ENCODE measurements at places on chromosomes 3 and 15. TPM values are rescaled to one million over a fixed set of nuclear protein-coding genes. Genes with fewer than 3 reads are reported as not detected.

The RLBP1 gene
- total RNA-seq: not detected

The PAK6 gene
- total RNA-seq: not detected

The MCF2L2 gene
- total RNA-seq: not detected

The BNC1 gene
- total RNA-seq: 0.27 TPM

The CYP8B1 gene
- not detected for total RNA-seq

The KPNA1 gene
- total RNA-seq: 47.3 TPM

The OR5H15 gene
- not detected for total RNA-seq

The ZNF860 gene
- total RNA-seq: 1.2 TPM

The MKRN3 gene
- total RNA-seq: 0.65 TPM

The TRAT1 gene
- not detected for total RNA-seq

The KBTBD13 gene
- not detected for total RNA-seq

The CPN2 gene
- total RNA-seq: not detected

The TTC14 gene
- total RNA-seq: 43.5 TPM

The GPR62 gene
- not detected for total RNA-seq

The EPHB3 gene
- total RNA-seq: 4.7 TPM

- DNase-seq: no peak
Measured at GRCh38 chr3:143595456-143596077, 252.7 kb downstream of the SLC9A9 start.

DNA sequence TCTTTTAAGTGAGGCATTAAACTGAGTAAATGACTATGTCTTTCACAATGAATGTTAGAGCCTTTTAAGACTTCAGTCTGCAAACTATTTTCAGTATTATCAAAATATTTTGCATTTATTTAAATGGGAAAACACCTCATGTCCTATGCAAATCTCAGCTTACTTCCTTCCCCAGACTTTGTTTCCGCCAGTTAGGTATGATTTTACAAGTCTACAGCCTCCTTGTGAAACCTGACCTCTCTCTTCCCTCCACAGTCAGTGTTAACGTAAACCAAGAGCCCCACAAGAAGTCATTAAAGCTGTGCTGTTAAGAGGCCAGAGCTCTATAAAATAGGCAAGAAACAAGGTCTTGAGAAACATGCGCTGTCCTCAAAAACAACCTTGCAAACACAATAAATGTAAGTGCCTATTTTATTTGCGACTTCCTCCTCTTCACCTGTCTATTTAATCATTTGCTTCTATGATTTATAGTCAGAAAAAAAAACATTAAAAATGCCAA, 48.3 kb downstream of the PRTG start:
- DNase-seq: no peak

GRCh38 chr3:147361454-147362420, 44.6 kb downstream of the ZIC4 start:
- no peak for DNase-seq

DNA sequence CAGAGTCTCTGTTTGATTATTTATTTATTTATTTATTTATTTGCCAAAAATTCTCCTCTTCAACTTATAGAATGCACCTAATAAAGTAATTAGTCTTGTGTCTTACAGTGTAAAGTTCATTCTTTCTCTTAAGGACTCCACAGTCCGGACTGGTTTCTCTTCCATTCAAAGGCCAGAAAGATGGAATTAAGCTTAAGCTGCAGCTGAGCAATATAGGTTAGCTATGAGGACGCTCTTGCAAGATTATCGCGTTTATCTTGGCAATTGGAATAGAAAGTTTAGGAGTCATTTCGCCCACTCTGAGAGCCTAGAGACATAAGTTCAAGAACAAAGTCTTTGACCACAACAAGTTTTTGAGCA, 15.0 kb downstream of the TAGLN3 start:
- no peak for DNase-seq

GRCh38 chr3:177746337-177746933, 549.2 kb upstream of the TBL1XR1 start:
- DNase-seq: peak; percentile 72

DNA sequence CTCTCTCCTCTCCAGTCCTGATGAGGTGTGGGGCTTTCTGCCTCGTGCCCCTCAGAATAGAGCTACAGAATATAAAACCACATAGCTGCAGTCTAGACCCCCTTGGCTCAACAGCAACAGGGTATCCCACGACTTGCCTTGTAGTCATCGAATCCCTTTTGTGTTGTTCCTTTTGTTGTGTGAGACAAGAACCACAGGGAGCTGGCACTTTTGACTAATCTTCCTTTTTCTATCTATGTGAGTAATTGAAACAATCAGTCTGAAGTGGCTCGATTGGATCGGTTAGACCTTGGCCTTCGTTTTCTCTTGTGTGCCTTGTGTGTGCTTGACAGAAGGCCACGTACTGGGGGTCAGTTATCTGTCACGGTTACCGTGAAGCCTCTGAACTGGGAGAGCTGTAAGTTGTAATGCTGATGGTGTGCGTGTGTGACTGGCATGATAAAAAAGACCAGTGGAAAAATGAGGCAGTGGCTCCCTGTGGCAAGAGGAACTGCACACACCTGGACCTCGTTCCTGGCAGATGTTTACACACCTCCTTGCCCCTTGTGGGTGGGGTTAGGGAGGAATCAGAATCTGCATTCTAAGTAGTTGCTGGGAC, 23.2 kb upstream of the IQCF6 start:
- no peak for DNase-seq

DNA sequence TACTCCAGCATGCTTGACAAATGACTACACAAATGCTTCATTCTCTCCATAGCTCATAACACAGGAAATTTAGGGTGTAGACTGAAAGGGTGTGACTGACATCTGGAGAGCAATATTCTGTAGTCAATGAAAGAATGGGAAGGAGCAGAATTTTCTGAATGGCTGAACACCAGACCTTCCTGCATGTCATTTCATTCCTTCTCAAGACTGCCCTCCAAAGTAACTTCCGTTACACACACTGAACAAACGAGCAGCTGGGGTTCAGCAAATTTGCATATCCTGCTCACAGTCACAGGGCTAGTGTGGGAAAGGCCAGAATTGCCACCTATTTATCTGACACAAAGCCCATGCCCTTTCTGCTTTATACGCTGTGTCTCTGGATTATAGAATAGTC, 325.0 kb upstream of the CFAP20DC start:
- no peak for DNase-seq

DNA sequence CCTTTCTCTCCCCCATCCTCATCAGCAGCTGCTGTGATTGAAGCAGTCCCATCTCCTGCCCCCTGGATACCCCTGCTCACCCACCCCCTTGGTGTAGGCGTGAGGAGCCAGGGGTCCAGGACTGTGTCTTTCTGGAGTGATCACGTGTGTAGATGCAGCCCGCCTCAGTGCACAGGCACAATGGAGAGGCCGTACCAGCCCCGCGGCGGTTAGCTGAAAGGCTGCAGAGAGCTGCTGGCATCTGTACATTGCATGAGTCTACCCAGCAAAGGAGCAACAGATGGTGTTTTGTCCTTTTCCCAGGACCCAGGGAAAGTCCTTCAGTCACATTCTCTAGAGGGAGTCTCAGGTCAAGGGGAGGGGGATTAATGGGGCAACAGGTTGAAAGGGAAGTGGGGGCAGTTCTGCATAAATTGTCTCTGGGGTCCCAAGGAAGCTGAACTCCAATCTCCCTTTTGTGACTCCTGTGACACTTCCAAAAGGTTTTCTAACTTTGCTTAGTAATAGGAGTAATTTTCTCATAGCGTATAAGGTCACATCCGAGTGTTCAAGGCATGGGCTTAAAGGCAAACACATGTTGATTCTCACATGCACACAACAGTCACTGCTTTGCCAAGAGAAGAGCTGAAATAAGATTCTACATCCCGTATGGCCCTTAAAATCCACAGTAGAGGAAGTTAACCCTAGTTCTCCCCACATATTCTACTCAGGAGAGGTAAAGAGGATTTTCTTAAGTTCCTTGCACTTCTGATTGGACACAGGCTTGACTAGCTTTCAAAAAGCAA, 7.1 kb downstream of the CSPG5 start:
- DNase-seq: no peak

- DNase-seq: peak; percentile 93
Measured at GRCh38 chr3:5057857-5058324, 64.2 kb upstream of the ARL8B start.

GRCh38 chr3:184816614-184817013, 4.6 kb downstream of the VPS8 start:
- no peak for DNase-seq

- peak; percentile 50 for DNase-seq
Measured at GRCh38 chr15:73940061-73940981, 14.1 kb downstream of the LOXL1 start.

- DNase-seq: no peak
Measured at GRCh38 chr15:45326741-45327140, 51.6 kb downstream of the GATM start.

DNA sequence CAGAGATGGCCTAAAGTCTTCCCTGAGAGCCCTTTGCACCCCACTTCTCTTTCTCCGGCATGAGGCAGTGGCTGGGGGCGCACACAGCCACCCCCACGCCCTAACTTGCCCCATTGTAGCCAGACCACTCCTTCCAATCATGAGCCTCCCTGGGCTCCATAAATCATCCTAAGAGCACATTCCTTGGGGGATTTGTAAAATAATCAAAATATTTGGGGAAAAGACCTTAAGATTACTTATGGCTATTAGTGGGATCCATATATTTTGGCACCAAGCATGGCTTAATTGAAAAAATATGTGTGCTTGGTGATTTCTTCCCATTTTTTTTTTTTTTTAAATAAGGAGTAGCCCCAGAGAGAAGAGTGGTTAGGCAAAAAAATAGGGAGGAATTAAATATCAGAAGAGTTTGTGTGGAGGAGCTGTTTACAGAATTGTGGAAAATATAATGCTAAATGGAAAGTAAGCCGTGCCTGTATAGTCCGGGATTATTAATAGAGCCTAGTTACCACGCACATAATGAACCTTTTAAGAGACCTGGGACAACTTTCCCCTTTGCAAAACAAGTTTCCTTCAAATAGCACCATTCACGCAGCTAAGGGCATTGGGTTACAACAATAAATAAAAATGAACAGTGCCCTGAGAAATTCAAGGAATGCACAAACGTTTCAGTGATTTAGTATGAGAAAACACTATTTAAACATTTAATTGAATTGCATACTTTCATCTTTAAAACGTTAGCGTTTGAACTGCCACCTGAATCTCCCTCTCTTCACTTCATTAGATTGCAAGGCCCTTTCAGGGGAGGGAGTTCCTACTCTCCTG, 46.1 kb downstream of the SMAD6 start:
- peak; percentile 85 for DNase-seq

DNA sequence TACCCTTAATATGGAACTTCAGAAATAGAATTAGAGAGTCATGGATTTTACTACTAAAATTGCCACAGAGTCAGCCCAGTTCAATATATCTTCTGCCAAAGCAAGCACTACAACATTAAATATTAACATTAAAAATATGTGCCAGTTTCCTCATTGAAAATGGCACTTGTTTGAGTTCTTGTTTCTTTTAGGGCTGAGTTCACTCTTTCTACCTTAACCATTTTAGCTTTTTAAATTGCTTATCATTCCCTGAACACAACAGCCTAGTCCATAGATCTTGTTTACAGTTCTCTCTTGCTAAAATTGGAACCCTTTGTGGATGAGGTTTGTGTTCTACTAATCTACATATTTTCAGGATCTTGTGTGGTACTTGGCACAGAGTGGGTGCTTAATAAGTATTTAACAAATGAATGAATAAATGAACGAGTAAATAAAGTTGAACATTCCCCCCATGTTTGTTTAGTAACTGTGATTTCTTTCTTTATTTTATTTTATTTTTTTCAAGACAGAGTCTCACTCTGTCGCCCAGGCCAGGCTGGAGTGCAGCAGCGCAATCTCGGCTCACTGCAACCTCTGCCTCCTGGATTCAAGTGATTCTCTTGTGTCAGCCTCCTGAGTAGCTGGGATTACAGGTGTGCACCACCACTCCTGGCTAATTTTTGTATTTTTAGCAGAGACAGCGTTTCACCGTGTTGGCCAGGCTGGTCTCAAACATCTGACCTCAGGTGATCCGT, 46.0 kb upstream of the SLC7A14 start:
- no peak for DNase-seq

DNA sequence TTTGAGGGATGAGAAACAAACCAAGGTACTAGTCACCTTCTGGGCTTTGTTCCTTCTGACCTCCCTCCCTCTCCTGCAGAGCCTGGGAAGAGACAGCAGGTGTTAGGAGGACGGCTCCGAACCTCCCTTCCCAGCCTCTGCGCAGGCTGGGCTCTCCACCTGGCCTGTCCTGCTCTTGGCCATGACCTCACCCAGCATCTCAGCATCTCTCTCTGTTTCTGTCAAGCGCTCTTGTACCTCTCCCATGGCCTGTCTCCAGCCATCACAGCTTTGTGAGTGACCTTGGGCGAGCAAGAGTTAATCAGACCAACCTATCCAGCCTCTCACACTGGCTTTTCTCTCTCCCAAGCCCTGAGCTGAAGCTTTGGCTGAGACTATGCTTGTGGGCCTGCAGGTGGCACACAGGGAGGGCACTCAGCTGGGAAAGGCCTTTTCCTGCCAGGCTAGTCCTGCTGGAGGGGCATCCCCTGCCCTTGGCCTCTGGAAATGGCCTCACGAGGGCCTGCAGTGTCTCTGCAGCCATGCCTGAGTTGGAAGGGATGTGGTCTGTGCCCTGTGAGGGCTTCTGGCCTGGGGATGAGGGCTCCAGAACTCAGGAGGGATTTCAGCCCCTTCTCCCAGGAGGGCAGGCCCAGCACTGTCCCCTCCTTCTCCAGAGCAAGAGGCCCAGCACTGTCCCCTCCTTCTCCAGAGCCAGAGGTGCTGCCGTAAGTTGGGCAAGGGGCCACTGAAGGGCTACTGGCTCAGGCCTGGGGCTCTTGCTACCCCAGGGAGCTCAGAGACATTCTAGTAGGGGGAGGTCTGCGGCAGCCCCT, 2.1 kb downstream of the CHST13 start:
- no peak for DNase-seq

DNA sequence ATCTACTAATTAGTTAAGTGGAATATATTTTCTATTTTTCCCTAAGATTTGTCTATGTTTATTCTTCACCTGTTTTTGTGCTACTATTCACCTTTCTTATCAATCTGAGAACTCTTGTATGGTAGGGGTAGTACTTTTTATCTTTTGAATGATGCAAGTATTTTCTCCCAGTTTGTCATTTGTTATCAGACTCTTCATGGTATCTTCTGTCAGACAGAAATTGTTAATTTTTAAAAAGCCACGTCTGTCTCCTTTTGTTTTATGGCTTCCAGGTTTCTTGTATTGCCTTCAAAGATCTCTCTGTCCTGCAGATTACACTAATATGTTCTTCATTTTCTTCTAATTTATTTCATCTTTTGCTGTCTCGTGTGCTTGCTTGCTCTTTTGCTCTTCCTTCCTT, 184.3 kb downstream of the PCCB start:
- DNase-seq: no peak

- DNase-seq: no peak
Measured at GRCh38 chr3:149474250-149474817, at the start of gene TM4SF4. Gene TM4SF4 (plus strand): TSS chr3:149474697. CDS start chr3:149474878, 181 bp downstream.

DNA sequence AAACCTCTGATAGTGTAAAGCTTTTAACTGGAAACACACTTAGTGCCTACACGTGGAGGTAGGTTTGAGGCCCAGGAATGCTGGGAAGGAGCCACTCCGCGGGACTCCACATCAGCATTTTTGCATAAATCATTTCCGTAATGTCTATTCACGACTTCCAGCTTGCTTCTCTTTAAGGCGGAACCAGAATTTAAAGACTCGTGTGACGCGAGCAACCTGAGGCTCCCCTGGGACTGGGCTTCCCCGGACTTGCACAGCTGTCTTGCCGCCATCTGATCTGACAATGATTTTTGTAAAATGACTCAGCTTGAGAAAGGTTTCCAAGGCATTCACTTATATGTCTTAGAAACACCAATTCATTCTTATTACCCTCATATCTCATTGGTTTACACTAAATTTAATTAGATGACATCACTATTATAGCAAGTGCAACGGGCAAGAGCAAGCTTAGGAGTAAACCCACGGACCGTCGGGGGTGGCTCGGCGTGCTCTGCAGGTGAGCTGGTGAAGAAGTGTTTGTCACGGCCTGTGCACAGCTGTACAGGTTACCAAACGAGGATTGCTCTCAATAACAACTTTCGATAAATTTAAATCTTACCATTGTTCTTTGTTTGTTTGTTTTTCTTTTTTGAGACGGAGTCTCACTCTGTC, 95.2 kb downstream of the CHSY1 start:
- DNase-seq: peak; percentile 37

Measured in fibroblast of the aortic adventitia (primary cell).